A549 treated with DMSO at 1 μM for 4 hours (cell line): ENCODE measurements at places on chromosomes 7 and 10. TPM values are rescaled to one million over a fixed set of nuclear protein-coding genes. Genes with fewer than 3 reads are reported as not detected.

Gene GIMAP1
- total RNA-seq, result not detected in 5 replicates

Gene PI4K2A
- 27.9 to 32.8 TPM (median 31.9 TPM) in 5 replicates for total RNA-seq

Gene FEZF1
- total RNA-seq, result not detected in 5 replicates

Gene C10orf88
- total RNA-seq, result 8.4 to 10.6 TPM (median 10.2 TPM) in 5 replicates

Gene MYPN
- 2.5 to 4.2 TPM (median 2.8 TPM) in 5 replicates for total RNA-seq
